RWPE1 (cell line): ENCODE measurements at places on chromosomes 11 and 22.

GRCh38 chr22:41998361-41999261, at the start of gene WBP2NL:
Gene WBP2NL (plus strand): TSS chr22:41998788. CDS start chr22:41998819, 31 bp downstream.
- peak; percentile 95 for DNase-seq

- DNase-seq = no peak
Measured at GRCh38 chr22:32103658-32104315, 55.3 kb downstream of the C22orf42 start.

GRCh38 chr11:66238786-66239413, 29.5 kb upstream of the RAB1B start:
- no peak for DNase-seq

GRCh38 chr11:111520560-111520959, 6.0 kb downstream of the HOATZ start:
- no peak for DNase-seq

GRCh38 chr22:42468841-42469240, 36.6 kb upstream of the NFAM1 start:
- no peak for DNase-seq

DNA sequence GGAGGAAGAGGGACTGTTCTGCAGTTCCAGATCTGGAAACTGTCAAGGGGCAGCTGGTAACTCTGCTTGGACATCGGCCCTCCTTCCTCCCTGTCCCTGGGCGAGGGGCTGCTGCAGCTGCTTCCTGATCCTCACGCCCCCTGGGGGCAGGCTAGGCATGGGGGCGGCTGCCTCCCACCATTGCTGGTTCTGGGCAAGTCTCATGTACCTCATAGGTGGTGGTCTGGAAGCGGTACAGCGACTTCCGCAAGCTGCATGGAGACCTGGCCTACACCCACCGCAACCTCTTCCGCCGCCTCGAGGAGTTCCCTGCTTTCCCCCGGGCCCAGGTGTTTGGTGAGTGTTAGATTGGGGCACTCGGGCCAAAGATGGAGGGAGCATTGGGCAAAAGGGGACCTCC, 5.0 kb downstream of the SNX15 start:
- DNase-seq = no peak

DNA sequence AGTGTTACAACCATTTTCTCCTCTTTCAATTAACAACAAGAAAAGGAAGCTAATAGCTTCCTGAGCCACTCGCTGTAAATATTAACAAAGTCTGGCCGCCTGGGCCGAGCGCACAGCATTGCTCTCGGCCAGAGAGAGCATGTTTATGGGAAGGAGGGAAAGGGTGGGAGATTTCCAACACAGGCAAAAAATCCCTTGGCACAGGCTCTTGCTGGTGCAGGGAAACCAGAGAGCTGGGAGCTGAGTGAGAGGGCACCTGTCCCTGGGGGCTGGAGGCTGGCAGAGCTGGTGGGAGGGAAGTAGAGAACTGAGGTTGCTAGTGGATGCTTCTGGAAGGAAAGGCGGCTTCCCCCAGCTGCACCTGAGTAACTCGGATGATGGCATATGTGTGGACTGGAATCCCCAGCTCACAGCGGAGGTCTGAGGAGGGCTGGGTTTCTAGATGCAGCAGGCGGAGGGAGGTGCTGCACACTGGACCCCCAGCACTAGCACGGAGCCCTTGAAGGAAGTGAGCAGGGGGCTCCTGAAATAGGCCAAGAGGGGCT, 59.6 kb downstream of the FLRT1 start:
- no peak for DNase-seq

DNA sequence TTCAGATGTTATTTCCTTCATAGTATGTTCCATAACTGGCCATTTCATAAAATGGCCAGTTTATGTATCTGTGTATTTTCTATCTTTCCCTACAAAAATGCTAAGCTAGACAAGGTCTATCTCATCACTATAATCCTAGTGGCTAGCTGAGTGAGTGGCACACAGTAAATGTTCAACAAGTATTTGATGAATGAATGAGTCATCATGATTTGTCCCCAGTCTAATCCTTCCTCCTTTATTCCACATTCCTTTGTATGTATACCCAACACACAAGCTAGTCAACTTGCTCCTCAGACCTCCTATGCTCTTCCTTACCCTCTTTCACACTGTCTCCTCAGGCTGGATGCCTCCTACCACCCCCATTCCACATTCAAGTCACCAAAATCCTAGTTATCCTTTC, 12.5 kb downstream of the APLNR start:
- DNase-seq = peak; percentile 30

GRCh38 chr11:17475666-17476316, 854 bp downstream of the ABCC8 start:
- DNase-seq = no peak

DNA sequence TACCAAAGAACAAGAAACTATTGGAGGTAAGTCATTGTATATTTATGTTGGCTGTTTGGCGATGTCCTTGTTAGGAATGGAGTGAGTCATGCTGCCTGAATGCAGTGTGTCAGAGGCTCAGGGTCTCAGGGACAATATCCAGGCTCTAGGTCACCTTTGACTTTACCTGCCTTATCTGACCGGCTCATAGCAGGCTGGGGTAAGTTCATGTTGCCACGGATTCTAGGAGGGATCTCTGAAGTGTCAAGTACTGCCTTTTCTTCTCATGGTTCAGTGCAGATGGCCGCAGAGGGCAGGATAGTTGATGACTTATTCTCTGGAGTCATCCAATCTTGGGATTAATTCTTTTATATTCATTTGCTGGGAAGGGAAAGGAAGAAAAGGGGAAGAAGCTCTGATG, 53.2 kb downstream of the SPON1 start:
- peak; percentile 17 for DNase-seq

- no peak for DNase-seq
Measured at GRCh38 chr11:100756559-100756958, 69.5 kb downstream of the ARHGAP42 start.

DNA sequence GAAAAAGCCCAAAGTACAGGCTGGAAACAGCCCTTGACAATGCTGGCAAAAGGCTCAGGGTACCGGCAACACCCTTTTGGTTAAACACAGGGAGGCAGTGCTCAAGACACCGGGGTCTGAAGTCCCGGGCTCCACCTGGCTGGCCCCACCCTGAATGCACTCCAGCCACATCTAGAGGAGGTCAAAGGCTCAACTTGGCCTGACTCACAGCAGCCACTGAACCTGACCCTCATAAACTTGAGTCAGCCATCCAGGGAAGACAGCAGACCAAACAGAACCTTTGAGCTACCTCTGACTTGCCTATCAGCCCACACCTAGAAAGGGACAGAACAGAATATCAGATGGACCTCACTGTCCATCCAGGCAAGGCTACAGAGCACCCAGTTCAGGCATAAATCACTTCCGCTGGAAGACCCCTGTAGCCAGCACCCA, 3.8 kb downstream of the CFL1 start:
- no peak for DNase-seq

DNA sequence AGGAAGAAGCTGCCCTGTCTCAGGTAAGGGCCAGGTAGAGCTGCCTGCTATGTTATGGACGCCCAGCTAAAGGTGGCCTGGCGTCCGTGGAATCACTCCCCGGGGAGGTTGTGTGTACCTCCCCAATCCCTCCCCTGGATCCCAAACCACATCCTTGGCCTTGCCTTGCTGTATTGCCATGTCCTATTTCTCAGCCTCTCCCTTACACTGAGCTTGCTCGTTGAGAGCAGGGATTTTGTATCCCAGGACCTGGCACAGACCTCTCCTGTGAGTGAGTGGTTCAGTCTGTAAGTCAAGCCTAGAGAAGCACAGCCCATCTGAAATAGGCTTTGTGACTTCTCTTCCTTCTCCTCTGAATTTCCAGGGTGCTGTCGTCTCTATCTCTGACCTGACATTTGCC, 53.9 kb downstream of the TRAF6 start:
- DNase-seq = no peak

DNA sequence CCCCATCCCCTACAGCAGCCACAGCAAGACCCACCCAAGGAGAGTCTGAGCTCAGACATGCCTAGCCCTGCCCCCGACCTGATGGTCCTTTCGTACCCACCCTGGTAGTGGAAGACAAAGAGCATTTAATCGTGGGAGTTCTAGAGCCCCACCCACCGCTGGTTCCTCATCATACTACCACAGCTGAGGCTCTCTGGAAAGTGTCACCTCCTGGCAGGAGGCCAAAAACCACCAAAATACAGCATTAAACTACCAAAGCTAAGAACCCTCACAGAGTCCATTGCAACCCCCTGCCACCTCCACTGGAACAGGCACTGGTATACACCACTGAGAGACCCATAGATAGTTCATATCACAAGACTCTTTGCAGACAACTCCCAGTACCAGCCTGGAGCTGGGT, 311.1 kb downstream of the TENM4 start:
- DNase-seq = no peak

DNA sequence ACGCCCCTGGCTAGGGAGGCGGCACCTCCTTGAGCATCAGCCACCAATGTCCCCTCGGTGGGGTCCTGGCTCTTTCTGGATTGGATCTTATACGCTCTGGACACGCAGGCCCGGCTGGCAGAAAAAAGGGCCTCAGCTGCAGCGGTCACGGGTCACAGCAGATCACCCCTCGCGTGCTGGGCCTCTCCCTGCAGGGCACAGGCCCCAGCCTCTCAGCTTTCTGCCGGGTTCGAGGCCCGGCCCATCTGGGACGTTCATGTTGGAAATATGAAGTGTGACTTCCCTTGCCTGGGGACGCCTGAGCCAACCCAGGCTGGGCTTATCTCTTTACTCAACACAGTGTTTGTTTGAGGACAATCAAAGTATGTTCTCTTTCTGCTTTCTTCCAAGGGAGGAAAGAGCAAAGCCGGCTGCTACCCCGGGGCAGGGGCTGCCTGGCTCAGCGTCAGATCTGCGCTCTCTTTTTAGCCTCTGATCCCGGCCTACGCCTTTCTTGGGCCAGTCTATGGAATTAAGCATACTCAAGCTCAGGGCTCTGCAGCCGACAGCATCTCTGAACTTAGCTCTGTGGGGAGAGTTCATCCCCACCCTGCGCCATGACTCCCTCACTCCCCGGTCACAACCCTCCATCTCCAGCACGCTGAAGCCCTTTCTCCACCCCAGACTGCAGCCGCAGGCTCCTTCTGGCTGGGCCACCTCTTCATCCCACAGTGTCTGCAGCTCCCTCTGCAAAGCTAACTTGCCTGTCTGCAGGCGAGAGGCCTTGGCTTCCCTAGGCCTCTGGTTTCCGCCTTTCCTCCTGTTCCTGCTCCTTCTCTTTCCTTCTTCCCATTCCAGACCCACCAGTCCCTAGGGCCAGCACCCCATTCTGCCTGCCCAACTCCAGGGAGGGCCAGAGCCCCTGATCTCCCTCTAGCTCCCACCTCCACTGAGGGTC, 38.8 kb downstream of the ADAMTS15 start:
- DNase-seq = no peak

- DNase-seq = no peak
Measured at GRCh38 chr11:23221366-23221765, 361.1 kb upstream of the CCDC179 start.

DNA sequence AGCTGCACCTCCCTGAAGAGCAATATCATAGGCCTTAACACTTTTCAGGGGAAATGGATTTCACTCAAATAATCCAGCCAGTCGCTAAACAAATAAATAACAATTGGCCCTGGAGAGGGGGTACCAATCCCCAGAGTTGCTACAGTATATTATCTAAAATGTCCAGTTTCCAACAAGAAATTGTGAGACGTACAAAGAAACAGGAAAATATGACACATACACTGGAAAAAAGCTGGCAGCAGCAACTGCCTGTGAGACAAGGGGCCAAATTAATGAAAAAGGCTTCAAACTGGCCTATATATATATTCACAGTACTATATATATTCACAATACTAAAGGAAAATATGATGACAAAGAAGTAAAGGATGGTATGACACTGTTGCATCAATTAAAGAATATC, 4.0 kb downstream of the NF2 start:
- DNase-seq = no peak

- DNase-seq = peak; percentile 27
Measured at GRCh38 chr11:47905358-47906059, 57.4 kb upstream of the NUP160 start.

- DNase-seq = peak; percentile 91
Measured at GRCh38 chr11:130197386-130198035, 37.9 kb downstream of the ST14 start.

GRCh38 chr22:38271927-38272372, 860 bp downstream of the TMEM184B start:
- peak; percentile 19 for DNase-seq

DNA sequence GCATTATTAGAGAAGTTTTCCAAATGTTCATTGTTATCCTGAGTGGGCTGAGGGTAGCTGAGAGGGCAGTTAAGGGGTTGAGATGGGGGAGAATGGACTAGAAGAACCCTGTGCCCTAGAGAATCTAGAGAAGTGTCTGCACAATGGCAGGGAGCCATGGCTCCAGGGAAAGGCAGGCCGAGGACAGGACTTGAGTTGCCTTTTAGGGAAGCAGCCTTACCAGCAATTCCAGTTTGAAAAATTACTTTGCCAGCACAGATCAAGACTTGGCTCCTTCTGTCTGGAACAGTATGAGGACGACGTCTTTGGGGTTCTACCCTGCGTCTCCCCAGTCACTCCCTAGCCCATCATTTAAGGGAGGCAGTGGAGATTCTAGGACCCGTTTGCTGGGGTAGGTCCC, 25.7 kb upstream of the MICAL3 start:
- no peak for DNase-seq

- peak; percentile 61 for DNase-seq
Measured at GRCh38 chr11:43789700-43790443, 90.8 kb upstream of the ALKBH3 start.

DNA sequence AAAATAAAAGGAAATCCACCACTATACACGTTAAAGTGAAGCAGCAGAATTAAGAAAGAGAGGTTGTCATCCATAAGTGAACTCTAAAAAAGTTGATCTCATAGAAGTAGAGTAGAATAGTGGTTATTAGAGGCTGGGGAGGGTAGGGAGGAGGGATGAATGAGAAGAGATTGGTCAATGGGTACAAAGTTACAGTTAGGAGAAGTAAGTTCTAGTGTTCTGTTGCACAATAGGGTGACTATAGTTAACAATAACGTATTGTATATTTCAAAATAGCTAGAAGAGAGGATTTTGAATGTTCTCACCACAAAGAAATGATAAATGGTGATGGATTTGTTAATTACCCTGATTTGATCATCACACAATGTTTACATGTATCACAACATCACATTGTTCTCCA, 72.0 kb downstream of the CD82 start:
- DNase-seq = no peak

GRCh38 chr11:65148657-65149056, 14.3 kb upstream of the SYVN1 start:
- DNase-seq = no peak

GRCh38 chr11:113806406-113806805, 26.8 kb downstream of the CLDN25 start:
- DNase-seq = no peak

DNA sequence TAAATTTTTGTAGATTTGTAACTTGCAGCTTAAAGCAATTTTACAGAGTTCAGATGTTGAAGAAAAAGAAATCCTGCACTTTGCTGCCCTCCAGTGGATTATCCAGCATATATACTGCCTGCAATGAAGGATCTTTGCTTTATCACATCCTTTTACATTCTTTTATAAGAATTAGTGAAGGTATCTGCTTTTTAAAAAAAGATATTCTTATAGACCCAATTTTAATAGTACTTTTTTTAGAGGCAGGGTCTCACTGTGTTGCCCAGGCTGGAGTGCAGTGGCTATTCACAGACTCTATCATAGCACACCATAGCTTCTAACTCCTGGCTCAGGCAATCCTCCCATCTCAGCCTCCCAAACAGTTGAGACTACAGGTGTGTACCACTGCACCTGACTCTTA, 60.7 kb downstream of the TTC17 start:
- DNase-seq = peak; percentile 36
